H1 (cell line): ENCODE measurements at places on chromosomes 2 and 18. TPM values are rescaled to one million over a fixed set of nuclear protein-coding genes. Genes with fewer than 3 reads are reported as not detected.

DNA sequence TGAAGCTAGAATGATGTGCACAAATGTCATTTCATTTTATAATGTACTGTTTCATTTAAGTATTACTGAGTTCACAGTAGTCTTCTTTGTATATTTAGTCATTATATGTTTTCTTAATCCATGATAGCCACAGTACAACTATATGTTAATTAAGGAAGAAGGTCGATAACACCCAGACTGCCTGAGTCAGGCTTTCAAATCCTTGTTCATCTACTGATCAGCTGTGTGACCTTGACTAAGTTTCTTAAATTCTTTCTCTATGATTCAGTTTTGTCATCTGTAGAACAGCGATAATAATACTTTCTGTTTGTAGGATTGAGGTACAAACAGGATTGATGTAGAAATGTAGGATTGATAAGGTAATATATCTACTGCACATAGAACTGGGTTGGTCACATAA lies 5.4 kb downstream of the GCC2 start:
- no peak for DNase-seq

DNA sequence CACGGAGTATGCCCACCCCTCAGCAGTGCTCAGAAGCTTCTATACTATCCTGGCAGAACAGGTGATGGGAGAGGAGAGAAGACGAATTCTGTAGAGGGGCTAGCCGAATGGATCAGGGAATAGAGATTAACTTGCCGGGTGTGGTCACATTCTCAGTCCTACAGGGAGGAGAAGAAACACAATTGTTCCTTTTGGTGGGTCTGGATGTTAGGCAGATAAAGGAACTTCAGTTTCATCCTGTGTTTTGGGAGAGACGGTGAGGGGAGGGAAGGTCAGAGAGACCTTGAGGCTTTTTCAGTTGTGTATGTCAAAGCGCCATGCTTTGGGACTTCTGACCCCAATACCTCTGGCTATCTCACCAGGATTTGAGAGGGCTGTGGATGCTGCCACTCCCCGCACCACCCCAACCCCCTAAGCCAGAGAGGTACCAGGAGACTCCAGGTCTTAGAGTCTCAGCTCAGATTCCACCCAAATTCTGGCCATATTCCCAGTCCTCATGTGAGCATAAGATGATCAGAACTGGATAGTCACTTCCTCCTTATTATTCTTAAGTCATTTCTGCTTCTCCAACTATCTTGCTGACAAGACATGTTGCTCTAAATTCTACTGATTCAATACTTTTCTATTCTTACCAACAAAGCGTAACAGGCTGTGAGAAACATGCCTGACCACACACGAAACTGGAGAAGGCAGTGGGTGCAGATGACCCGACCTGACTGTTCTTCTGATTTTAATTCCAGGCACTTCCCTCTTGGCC lies 2.3 kb upstream of the TMEM37 start:
- DNase-seq: no peak

The ZFP36L2 gene
- total RNA-seq: 102 and 109 TPM in 2 replicates

The ACMSD gene
- total RNA-seq: not detected in 2 replicates

- DNase-seq: no peak
These were observed 568.2 kb downstream of the THSD7B start for GRCh38 chr2:137333386-137334165.

DNA sequence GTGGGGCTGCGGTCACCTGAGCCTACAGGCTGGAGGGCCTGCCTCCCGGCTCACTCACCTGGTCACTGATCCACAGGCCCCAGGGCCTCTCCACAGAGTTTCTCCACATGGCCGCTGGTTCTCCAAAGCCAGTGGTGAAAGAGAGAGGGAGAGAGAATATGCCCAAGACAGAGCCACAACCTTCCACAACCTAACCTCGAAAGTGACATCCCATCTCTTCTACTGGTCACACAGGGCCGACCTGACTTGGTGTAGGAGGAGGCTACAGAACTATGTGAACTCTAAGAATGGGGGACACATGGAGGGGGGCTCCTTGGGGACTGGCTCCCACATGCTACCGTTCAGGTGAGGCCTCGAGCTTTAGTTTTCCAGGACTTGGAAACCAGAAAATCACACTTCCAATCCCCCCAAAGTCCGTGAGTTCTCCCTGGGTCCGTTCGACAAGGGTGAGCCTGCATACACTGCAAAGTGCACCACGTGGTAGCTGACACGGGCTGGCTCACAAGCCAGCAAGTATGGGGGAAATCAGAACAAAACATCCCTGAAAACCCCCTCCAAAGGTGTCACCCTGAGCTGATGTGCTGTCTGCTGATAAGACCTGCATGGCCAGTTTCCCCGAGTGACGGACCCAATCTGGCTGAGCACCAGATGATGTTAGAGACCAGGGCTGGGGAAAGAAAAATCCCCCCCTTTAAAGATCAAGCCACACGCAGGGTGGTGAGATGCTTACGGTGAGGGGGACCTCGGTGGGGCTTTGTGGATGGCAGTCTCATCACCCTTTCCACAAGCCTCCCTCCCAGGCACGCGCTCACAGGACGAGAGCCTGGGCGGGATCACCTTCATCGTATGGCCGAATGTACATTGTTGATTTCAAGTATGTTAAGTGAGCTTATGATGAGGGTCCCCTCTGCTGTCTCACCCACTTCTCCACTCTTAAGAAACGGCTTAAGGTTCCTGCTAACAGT lies 54.2 kb upstream of the SEMA4C start:
- no peak for DNase-seq

The CFAP53 gene
- 0.30 and 0.34 TPM in 2 replicates for total RNA-seq

The DSG4 gene
- total RNA-seq: not detected in 2 replicates
